ENCODE measurements at places on chromosomes 13 and 19.

DNA sequence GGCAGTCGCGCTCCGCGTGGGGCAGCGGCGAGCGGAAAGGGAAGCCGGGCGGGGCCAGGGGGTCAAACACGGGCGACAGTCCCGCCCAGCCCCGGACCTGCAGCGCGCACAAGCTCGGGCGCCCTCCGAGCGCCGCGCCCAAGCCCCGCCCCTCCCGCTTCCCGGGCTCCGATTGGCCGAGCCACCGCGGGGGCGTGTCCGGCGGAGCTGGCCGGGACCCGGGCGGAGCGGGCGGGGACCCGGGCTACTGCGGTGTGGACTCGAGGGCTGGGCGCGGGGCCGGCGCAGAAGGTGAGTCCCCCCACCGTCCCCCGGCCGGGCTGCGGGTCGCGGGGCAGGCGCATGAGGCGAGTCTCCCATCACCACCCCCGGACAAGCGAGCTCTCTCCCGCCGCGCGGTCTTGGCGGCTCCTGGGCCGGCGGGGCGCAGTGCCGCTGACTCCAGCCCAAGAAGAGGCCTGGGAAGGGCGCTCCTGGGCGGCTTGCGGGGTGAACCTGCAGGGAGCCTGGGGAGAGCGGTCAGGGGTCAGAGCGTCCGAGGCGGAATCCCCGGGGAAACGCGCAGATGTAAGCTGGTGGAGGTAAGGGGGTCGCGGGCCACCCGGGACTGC lies at the start of gene PLEKHF1:
Gene PLEKHF1, plus strand, starts transcription at position 247 of the 611 bp plus-strand sequence. CDS start 8,379 bp downstream, outside the sequence.
- DNase-seq, result peak; percentile 56

- DNase-seq, result no peak
Measured at GRCh38 chr13:26502826-26503225, 54.7 kb upstream of the WASF3 start.

DNA sequence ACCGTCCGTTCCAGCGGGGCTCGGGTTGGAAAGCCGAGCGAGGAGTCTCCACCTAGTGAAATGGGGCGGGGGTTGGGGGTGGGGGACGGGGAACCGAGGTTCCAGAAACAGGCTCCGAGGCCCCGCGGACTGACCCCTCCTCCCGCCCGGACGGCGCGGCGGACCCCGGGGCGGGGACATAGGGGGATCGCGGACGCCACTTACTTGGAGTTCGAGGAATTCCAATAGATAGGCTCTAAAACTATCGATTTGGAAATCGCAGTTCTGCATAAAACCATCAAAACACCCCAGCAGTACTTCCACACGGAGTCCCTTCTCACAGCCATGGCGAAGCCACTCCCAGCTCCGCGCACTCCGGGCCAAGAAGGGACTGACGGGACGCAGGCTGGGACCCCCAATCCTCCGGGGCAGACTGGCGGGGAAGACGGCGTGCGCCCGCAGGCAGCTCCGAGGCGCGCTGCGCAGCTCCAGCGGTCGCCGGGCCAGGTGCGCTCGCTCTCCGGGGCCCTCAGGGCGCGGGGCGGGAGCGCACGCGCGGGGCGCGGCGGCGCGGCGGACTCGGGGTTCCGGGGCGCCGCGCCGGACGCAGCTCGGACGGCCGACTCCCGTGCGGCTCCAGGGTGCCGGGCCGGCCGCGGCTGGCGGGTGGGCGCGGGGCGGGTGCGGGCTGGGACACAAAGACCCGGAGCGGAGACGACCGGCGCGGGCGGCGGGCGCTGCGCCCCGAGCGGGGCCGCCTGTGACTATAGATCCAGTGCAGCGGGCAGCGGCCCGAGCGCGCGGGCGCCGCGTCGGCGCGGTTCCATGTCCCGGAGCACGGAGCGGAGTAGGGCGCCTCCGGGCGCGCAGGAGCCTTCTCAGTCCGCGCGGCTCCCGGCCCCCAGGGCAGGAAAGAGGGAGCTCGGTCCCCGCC lies 567 bp downstream of the EFNB2 start:
- DNase-seq, result no peak

GRCh38 chr19:49924004-49924880 lies 4.8 kb upstream of the ATF5 start:
- DNase-seq, result no peak

- DNase-seq, result no peak
Measured at GRCh38 chr13:51245583-51245982, 23.4 kb downstream of the FAM124A start.

DNA sequence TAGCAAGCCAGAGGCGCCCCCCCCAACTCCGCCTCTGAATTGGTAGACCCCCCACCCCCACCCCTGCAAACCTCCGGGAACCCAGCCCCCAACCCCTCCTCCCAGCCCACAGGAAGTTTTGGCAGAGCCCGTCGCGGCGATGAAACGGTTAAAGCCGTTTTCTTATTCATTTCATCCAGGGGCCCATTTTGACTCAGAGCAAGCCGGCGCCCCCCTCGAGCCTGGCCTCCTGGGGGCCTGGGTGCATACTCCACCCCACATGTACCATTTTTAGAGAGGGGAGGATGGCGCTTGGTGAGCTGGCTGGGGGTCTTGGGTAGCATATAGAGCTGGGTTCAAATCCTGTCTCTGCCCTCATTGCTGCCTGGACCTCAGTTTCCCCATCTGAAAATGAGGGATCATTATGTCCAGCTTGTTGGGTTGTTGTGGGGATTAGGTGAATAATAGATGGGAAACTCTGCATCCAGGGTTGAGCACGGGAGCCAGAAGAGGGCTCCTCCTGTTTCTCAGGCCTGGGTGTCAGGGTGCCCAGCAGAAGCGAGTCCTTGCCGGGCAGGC lies 7.9 kb upstream of the JUNB start:
- DNase-seq, result no peak

- DNase-seq, result no peak
Measured at GRCh38 chr13:46640843-46641242, 87.9 kb downstream of the LRCH1 start.

GRCh38 chr19:17172624-17173345 lies 42.4 kb upstream of the USE1 start:
- DNase-seq, result peak; percentile 32

GRCh38 chr13:27783111-27783510 lies 9.2 kb upstream of the GSX1 start:
- no peak for DNase-seq

GRCh38 chr19:48443731-48444128 lies 2.1 kb upstream of the GRWD1 start:
- no peak for DNase-seq

DNA sequence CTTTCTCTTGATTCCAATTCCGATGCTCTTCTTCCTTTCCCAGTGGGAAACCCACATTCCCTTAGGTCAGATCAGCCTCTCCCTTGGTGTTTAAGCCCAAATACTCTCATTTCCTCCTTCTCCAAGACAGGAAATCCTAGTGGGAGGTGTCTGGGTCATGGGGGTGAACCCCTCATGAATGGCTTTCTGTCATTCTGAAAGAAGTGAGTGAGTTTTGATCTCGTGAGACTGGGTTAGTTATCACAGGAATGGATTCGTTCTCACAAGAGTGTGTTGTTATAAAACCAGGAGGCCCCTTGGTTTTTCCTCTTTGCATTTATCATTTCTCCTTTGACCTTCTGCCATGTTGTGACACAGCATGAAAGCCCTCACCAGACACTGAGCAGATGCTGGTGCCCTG lies 76.2 kb upstream of the MTIF3 start:
- no peak for DNase-seq

- DNase-seq, result no peak
Measured at GRCh38 chr13:30806784-30807183, 71.4 kb downstream of the ALOX5AP start.

Data from DMS79 treated with DMSO at 0.1 percent for 48 hours (cell line).